ENCODE measurements at places on chromosomes 6 and 20.

DNA sequence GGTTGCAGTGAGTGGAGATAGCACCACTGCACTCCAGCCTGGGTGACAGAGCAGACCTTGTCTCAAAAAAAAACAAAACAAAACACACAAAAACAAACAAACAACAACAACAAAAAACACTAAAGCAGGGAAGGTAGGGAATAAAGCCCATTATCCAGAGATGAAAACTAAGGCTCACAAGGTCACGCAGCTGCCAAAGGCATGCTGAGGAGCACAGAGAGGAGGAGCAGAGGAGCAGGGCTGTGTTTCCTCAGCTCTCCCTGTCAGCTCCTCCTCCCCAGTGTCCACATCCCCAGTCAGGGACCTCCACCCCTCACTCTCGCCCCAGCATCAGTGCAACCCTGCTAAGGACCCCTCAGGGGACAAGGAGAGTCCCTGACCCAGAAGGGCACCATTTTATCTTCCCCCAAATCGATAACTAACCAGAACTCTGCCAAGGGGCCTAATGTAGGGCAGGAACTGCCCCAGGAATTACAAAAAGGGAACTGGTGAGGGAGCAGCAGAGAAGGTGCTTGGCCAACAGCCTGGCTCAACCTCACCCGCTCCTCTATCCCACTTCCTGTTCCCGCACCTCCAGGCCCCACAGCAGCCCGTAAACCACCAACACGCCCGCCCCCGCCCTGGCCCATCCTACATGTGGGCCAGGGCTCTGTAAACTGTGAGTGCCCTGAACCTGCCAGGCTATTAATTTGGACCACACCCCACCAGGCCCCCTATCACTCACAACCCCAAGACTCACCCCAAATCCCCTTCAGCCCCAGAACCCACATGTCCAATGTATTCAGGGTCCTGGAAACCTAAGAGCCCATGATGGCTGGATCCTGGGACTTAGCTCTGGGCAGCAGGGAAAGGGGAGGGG lies 9.0 kb downstream of the TEAD3 start:
- no peak for DNase-seq

DNA sequence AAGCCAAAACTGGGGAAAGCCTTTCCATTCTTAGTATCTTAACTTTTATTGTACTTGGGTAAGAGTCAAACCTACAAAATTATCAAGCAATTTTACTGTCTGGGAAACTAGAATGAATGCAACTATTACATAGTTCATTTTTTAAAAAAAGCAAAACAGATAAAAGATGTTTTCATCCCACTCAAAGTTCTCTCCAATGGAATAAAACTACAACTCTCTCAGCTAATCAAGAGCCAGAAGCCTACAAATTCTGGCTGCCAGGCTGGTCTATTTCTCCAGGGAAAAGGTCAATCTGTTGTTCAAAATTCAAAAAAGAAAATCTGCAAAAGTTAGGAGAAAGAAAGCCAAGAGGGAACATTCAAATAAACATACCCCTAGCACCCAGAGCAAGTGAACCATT lies 56.2 kb downstream of the COL12A1 start:
- no peak for DNase-seq

DNA sequence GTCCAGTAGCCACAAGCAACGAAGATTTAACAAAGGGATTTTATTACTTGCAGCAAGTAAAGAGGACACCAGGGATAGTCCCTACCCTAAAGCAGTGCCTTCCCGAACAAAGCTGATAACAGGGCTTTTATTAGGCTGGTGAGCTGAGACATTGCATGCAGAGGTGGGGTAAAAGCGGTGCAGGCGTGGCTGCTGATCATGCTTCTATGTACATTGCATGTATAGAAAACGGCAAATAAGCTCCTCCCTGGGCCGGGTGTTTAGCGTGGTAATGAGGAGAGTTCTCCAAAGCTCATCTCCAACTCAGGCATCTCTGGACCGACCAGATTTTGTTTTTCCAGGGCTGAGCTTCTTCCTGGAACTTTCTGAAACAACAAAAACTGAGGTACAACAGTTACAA lies 83.5 kb upstream of the CDH4 start:
- no peak for DNase-seq

DNA sequence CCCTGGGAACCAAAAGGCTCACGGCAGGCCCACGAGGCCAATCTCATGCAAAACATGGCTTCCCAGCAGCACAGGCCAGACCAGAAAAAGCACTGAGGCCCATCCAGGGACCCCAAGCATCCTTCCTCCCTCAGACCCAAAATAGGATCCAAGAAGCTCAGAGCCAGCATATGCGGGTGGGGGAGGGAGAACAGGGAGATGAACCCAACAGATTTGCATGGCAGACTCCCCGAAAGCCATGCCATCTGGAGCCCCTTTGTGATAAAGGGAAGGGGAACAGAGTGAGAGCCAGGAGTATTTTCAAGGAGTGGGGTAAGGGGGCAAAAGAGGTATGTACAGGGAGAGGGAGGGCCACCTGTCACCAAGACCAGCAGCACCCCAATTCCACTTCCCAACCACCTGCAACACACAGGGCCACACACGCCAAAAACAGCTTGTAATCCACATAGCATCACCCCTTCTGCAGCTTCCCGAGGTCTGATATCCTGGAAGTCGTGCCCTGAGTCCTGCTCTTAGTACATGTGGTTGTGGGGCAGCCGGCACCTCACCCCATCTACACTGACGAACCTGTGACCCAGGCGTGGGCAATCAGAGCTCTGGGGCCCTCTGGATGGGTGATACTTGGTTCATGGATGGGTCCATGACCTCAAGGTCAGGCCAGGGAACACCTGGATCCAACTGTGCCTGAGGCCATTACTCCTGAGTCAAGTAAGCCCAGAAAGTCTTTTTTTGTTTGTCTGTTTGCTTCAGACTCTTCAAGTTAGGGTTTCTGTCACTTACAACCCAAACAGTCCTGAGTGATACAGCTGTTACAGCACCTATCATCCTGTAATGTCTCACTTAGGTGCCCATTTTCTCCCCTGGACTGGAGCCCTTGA lies 24.4 kb downstream of the PREX1 start:
- DNase-seq = no peak

DNA sequence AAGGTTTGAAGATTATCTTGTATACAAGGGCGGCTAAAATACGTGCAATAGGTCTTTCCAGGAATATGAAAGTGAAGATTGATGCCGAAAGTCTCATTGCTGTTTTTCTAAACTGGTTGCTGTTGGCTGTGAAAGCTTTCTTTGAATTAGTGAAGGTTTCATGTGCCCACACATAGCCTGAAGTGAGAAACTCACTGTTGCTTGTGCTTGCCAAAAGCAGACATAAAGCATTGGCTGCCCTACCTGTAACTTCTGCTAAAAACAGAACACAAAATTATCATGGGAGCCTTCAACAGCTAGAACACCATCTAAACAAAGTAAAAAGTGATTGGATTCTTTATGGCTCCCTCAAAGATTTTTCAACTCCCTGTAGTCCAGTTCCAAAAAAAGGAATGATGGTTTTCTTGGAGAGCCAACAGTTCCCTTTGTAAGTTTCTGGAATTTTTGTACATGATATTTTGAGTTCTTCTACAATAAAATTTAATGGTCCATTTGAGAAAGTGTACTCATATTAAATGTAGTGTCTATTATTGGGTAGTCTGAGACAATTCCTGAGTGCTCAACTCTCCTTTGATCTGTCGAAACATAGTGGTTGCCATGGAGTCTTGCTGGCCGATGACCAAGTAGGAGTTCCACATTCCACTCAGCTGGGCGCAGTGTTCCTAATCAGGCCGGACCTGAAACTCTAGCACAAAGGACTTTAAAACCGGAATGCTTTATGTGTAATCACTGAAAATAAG lies 68.5 kb downstream of the PLEKHG1 start:
- DNase-seq = no peak

- no peak for DNase-seq
Measured at GRCh38 chr6:139109558-139109957, 25.3 kb upstream of the HECA start.

GRCh38 chr6:118318648-118319047 lies 229.4 kb upstream of the PLN start:
- DNase-seq = no peak

- no peak for DNase-seq
Measured at GRCh38 chr6:28943223-28943556, 19.4 kb upstream of the TRIM27 start.

DNA sequence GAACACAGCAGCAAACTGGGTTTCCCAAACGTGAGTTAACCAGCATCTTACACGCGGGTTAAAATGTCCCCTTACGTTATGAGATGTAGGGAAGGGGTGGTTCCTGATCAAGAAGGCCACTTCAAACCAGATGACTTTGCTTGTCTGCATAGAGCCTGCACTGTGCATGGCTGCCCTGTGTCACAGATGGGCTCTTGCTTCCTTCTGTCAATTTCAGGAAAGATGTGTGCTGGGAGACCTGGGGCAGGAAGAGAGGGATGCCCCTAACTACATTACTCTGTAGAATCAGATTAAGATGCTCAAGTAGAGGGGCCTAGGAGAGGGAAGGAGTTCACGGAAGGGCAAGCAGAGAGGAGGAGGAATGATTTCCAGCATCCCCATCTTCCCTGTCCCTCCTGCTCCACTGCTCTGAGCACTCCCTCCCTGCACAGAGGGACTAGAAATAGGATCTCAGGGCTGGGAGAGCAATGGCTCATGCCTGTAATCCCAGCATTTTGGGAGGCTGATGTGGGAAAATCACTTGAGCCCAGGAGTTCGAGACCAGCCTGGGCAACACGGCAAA lies 63.5 kb upstream of the ZMYND8 start:
- no peak for DNase-seq

GRCh38 chr6:1088492-1089001 lies 223.4 kb upstream of the FOXQ1 start:
- DNase-seq = no peak

- DNase-seq = no peak
Measured at GRCh38 chr6:12249541-12250382, 40.4 kb upstream of the EDN1 start.

GRCh38 chr6:141752677-141753076 lies 380.0 kb upstream of the GJE1 start:
- DNase-seq = no peak

- DNase-seq = no peak
Measured at GRCh38 chr20:31915491-31916280, 36.2 kb downstream of the PDRG1 start.

- DNase-seq = no peak
Measured at GRCh38 chr20:24146231-24146634, 157.7 kb upstream of the GGTLC1 start.

- no peak for DNase-seq
Measured at GRCh38 chr6:122877302-122877701, 88.2 kb downstream of the SMPDL3A start.

GRCh38 chr6:133456439-133456838 lies 215.3 kb downstream of the EYA4 start:
- no peak for DNase-seq
